ENCODE measurements at places on chromosomes 1 and 21. TPM values are rescaled to one million over a fixed set of nuclear protein-coding genes. Genes with fewer than 3 reads are reported as not detected.

Gene DTL
- 36.5 TPM for total RNA-seq

Gene ACOT11
- 0.61 TPM for total RNA-seq

Gene CCDC27
- not detected for total RNA-seq

Gene ELAVL4
- 0.05 TPM for total RNA-seq

Gene ADGRL4
- not detected for total RNA-seq

Gene EFNA3
- 8.2 TPM for total RNA-seq

DNA sequence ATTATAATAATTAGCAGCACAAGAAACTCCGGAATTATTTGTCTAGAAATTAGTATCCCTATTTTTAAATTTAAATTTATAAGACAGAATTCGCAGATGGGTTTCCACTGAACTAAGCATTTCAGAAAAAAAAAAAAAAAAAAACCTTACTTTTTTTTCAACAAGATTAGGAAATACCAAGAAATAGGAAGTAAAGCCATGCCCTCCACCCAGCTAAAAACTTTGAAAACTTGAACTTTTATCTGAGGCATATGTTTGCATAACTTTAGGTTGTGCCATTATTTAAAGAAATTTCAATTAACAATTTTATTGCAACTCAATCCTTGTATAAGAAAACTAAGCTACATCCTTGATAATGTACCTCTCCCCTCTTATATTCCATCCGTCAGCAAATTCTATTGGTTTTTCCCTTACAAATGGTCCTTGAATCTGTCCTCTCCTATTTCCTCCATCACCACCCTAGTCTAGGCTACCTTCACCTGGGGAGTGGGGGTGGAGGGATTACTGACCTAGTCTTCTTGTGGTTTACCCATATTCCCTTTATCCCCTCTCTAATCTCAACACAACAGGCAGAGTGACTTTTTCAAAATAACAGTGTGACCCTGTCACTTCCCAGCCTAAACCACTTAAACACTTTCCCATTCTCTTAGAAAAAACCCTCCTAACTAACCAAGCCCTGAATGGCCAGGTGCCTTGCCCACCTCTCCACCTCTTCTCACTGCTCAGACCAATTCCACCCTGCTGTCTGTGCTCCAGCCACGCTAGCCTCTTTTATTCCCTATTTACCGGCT, 1.4 kb upstream of the EVI5 start:
- DNase-seq: no peak

- no peak for DNase-seq
Measured at GRCh38 chr1:32336963-32337675, 1.1 kb upstream of the MARCKSL1 start.

GRCh38 chr1:109306832-109307273, at the start of gene MYBPHL:
Gene MYBPHL (minus strand): TSS chr1:109307011. CDS start chr1:109306991, 20 bp downstream.
- DNase-seq: no peak

DNA sequence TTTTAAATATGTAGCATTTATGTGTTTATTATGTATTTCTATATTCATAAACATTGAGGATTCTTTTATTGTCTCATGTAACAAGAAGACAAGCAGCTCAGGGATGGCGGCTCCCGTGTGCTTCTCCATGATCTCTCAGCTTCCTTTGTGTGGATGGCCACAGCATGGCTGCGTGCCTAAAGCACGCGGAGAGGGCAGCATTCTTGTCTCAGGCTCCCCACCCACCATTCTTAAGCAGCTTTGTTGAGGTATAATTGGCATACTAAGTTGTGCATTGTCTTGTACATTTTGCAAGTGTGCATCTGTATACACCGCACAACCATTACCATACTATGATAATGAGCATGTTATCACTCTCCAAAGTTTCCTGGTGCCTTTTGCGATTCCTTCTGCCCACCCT, 81.6 kb downstream of the CAMTA1 start:
- no peak for DNase-seq

- DNase-seq: no peak
Measured at GRCh38 chr1:2468041-2468472, 8.0 kb upstream of the PLCH2 start.

DNA sequence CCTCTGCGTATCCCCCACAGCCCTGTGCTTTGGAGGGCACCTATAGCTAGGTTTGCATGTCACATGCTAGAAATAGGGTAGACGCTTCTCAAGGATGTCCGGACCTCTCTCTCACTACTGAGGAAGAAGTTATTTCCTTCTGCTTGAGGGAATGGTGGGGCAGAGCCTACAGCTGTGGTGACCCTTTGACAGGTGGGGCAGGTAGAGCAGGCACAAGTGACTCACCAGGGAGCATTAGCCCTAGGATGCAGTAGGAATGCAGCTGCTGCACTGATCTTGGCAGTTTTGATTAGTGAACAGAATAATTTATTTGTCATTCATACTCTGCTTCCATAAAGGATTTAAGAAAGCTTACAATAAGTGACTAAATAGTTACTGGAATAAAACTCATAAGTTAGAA, 129.6 kb upstream of the HOOK1 start:
- DNase-seq: no peak

- no peak for DNase-seq
Measured at GRCh38 chr1:244050014-244050834, 859 bp upstream of the ZBTB18 start.

DNA sequence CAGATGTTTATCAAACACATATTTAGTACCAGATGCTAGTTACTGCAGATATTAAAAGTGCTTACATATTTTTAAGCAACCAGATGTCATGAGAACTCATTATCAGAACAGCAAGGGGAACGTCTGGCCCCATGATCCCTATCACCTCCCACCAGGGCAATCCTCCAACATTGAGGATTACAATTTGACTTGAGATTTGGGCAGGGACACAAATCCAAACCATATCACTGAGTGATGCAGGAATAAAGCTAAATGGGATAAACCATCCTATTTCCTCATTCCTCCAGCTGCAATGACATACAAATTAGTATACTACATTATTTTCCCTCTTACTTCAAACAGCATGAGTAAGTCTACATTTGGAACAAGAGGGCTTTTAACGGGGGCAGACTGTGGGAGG, 3.1 kb upstream of the KCNK2 start:
- no peak for DNase-seq

GRCh38 chr1:106049595-106049994, 1006.9 kb upstream of the PRMT6 start:
- no peak for DNase-seq

DNA sequence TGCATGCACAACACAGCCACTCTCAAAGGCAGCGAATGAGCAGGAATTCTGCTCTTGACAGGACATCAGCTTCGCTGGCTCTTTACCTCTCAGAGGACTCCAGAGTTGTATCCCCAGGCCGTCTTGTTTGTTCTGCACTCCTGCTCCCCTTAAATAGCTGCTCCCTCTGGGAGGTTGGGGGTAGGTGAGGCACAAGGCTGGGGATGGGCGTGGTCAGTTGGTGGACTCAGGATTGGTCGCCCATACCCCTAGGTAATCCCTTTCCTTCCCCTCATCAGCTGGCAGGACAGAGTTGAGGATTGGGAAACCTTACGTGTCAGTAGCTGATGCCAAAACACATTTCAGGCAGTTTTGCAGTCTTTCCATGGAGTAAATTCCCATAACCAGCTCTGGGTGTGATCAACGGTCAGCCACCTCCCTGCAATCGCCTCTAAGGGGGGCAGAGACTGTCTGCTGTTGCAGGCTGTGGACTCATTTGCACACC, at the start of gene PLA2G2A:
Gene PLA2G2A, minus strand, starts transcription at position 125 of the 484 bp plus-strand sequence. CDS start 845 bp downstream, outside the sequence.
- DNase-seq: no peak

DNA sequence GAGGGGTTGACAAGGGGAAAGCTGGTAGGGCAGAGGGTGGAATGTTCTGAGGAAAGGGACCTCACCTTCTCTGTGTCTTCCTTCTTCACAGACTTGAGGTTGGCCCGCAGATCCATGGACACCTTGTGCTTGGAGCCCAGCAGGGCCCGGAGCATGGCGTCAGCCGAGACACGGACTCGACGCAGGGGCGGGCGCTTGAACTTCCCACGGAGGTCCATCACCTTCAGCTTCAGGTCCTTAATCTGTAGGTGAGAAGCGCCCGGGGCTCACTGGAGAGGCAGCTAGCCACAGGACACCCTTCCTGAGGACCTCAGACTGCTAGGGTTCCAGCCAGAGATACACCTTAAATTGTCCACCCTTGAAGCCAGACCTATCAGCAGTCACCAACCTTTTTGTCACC, 10.2 kb downstream of the TNNI1 start:
- DNase-seq: no peak

DNA sequence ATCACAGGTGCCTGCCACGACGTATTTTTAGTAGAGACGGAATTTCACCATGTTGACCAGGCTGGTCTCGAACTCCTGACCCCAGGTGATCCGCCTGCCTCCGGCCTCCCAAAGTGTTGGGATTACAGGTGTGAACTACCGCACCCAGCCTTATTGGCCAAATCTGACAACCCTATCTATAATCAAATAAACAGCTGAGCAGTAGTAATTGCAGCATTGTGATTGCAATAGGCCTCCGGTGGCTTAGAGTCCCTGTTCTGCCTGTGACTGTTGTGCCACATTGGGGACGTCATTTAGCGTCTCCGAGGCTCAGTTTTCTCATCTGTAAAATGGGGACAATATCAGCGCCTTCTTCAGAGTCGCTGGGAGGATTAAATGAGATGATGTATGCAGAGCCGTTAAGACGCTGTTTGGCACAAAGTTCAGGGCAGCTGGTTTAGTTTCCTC, 569 bp upstream of the CAPN2 start:
- no peak for DNase-seq

- DNase-seq: no peak
Measured at GRCh38 chr1:113035086-113035485, 37.9 kb upstream of the LRIG2 start.
